ENCODE measurements at places on chromosomes 5 and 9. TPM values are rescaled to one million over a fixed set of nuclear protein-coding genes. Genes with fewer than 3 reads are reported as not detected.
A peak's percentile ranks its signal among the peaks of the same experiment; 100 is the strongest.

DNA sequence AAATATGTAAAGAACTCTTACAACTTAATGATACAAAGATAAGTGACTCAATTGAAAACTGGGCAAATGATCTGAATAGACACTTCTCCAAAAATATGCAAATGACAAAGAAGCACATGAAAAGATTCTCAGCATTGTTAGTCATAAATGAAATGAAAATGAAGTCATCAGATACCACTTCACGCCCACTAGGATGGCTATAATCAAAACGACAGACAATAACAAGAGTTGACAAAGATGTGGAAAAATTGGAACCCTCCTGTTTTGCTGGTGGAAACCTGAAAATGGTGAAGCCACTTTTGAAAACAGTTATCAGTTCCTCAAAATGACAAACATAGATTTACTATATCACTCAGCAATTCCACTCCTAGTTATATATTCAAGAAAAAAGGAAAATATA, 7.9 kb upstream of the SYK start:
- no peak overlapping the region for H3K4me3 ChIP-seq
- no peaks in the 10 kb centered on the region for H3K36me3 ChIP-seq
- no peaks in the 10 kb centered on the region for H3K4me1 ChIP-seq
- H3K27ac ChIP-seq = no peak overlapping the region
- no peak for DNase-seq
- H3K27me3 ChIP-seq = no peaks in the 10 kb centered on the region

CEP120 gene
- total RNA-seq = 23.3 TPM

GRCh38 chr5:126680191-126680817, 79.6 kb downstream of the PHAX start:
- no peak overlapping the region for H3K4me3 ChIP-seq
- no peaks in the 10 kb centered on the region for H3K27me3 ChIP-seq
- no peaks in the 10 kb centered on the region for H3K36me3 ChIP-seq
- H3K4me1 ChIP-seq = no peaks in the 10 kb centered on the region

DNA sequence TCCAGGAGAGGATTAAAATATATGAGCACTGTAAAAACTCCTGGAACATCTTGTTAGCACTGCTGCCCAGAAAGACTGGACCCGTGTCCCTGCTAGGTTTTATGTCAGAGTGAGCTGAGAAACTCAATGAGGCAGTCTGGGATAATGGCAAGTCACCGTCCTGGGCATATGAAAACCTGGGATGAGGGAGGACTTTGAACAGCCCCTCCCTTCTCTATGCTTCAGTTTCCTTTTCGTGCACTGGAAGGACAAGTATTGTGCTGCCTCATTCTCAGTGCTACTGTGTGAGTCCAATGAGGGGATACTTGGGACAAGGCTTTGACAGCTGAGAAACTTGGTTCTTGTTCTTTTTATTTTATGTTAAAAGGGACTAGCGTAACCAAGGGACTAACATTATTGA, 143.0 kb upstream of the SHB start:
- H3K36me3 ChIP-seq = no peaks in the 10 kb centered on the region
- H3K4me1 ChIP-seq = no peaks in the 10 kb centered on the region
- H3K27ac ChIP-seq = no peak overlapping the region
- H3K4me3 ChIP-seq = no peak overlapping the region
- H3K27me3 ChIP-seq = no peaks in the 10 kb centered on the region

DNA sequence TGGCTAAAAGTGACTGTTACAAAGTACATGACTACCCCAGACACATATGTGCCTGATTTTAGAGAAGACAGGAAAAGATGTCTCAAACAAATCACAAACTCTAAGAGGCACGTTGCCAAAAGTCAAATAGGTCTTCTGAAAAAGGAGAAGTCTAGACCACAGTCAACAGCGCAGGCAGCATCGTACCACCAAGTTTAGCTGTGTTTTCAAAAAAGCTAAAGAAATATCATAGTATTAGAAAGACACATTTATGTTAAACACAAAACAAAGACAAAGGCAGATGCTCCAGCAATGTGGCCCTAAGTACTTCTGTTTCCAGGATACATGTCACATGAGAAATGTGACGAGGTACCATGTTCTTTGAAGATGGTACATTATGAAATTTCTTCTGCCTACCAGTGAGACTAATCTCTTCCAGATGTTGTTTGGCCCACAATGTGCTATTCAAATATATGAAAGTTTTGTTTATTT, 43.5 kb downstream of the LPAR1 start:
- H3K27me3 ChIP-seq = no peaks in the 10 kb centered on the region
- no peak overlapping the region for H3K27ac ChIP-seq
- no peaks in the 10 kb centered on the region for H3K36me3 ChIP-seq
- H3K4me3 ChIP-seq = no peak overlapping the region
- no peaks in the 10 kb centered on the region for H3K4me1 ChIP-seq
- DNase-seq = no peak

TGFBR1 gene
- total RNA-seq = 33.1 TPM

DNA sequence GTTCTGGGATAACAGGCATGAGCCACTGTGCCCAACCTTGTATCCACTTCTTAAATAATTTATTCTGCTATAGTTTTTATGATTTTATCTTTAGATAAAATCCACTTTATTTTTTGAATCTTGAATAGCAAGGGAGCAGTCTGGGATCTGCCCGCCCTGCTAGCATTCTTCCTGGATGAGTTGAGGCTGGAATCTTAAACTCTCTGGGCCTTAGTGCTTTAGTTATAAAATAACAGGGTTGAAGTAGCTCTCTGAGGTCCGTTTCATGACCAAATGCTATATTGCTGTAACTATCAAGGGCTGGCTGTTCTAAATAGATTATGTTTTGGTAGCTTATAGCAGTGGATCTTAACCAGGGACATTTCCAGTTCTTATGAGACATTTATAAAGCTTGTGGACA, 20.8 kb downstream of the ACER2 start:
- H3K27ac ChIP-seq = no peak overlapping the region
- no peaks in the 10 kb centered on the region for H3K27me3 ChIP-seq
- no peaks in the 10 kb centered on the region for H3K36me3 ChIP-seq
- no peaks in the 10 kb centered on the region for H3K4me1 ChIP-seq

LURAP1L gene
- total RNA-seq = 12.3 TPM

- no peaks in the 10 kb centered on the region for H3K36me3 ChIP-seq
- no peak for DNase-seq
- H3K4me3 ChIP-seq = no peak overlapping the region
- H3K27ac ChIP-seq = peak overlapping the region; percentile 47
Measured at GRCh38 chr5:124956471-124957029, 210.1 kb upstream of the ZNF608 start.

- no peaks in the 10 kb centered on the region for H3K36me3 ChIP-seq
- H3K4me3 ChIP-seq = no peak overlapping the region
- no peak overlapping the region for H3K27ac ChIP-seq
- no peaks in the 10 kb centered on the region for H3K4me1 ChIP-seq
- DNase-seq = no peak
Measured at GRCh38 chr5:74333430-74333829, 307.1 kb downstream of the ENC1 start.

DNA sequence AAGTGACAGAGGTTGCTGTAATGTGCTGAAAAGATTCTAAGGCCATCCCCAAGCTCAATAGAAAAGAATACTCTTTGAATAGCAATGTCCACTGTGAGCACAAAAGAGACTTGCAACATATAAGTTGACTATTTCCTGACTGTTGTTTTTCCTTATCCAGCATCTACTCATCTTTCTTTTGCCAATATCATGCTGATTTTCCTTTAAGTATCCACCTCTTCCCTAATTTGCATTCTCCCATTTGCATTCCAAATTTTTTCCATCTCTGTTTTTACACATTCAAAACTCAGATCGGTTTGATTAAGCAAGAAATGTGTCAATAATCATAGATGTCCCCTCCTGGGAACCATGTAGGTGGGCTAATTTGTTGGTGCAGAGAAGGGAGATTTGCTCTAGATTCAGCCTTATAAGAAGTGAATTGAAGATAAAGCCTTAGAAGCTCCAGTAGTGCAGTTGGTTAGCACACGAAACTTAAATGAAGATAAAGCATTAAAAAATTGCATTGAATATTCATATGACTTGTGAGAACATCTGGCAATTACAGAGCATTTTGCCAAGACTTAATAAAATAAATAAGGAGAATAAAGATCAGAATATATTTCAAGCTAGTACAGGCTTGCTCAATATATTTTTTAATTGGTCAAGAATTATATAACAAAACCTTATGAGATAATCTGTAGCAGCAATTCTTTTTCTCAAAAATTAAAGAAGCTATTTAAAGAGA, 267.6 kb downstream of the TMEM167A start:
- no peaks in the 10 kb centered on the region for H3K36me3 ChIP-seq
- no peaks in the 10 kb centered on the region for H3K27me3 ChIP-seq
- no peaks in the 10 kb centered on the region for H3K4me1 ChIP-seq
- DNase-seq = no peak

DNA sequence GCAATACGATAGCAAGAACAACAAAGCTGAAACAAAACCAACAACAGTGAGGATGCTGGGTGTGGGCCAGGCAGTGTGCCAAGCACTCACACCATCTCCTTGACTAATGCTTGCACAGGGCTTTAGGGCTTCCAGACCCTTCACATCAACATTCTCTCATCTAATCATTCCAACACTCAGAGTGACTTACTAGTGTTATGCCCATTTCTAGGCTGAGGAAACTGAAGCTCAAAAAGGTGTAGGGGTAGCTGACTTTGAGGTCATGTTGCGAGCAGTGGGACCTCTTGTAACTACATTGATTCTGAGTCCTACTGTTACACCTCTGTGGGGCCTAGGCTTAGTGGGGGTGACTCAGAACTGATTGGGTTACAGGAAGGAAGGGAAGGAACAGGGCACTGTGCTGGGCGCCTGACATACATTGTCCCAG, 9.7 kb downstream of the ANGPTL2 start:
- H3K27ac ChIP-seq = peak overlapping the region; percentile 86
- no peak overlapping the region for H3K4me3 ChIP-seq
- no peak for DNase-seq
- H3K4me1 ChIP-seq = peaks cover 3% of the 10 kb centered on the region

DNA sequence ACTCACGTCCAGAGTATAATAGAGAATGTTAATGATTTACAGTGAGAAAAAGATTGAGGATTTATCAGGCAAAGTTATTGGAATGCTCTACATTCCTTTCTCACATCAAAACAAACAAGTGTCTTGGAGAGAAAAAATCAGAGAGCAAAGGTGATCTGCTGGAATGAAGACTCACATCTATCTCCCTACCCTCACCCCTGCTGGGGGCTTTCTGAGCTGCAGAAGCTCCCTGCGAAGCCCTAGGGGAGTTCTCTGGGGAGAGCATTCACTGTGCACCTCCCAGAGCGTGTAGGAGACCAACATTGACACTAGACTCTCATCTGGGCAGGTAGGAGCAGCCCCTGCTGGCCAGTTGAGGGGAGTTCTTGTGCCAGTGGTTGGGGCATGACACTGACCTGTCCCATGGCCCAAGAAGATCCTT, 76.6 kb upstream of the ADAMTS16 start:
- no peaks in the 10 kb centered on the region for H3K4me1 ChIP-seq
- no peak overlapping the region for H3K4me3 ChIP-seq
- no peak for DNase-seq
- H3K27me3 ChIP-seq = no peaks in the 10 kb centered on the region
- no peaks in the 10 kb centered on the region for H3K36me3 ChIP-seq

- H3K4me3 ChIP-seq = no peak overlapping the region
- no peaks in the 10 kb centered on the region for H3K27me3 ChIP-seq
- peak overlapping the region; percentile 2 for H3K27ac ChIP-seq
Measured at GRCh38 chr9:70468291-70468690, 53.8 kb upstream of the KLF9 start.

DNA sequence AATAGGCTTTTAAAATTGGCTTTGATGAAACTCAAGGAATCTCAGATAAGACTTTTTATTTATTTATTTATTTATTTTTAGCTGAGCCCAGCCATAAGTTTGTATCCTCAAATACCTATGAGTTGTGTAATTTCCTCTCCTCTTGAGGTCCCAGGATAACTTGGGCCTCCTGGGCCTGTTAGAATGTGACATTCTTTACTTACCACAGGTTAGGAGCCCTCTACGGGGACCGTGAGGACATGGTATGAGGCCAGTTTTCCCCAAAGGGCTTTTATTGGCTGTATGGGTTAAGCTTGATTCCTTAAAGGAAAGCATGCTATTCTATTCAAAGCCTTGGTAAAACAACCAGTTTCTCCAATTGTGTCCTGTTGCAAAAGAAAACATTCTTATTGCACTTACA, 16.9 kb downstream of the SHISAL2B start:
- H3K36me3 ChIP-seq = no peaks in the 10 kb centered on the region
- no peak overlapping the region for H3K4me3 ChIP-seq
- H3K4me1 ChIP-seq = no peaks in the 10 kb centered on the region
- H3K27ac ChIP-seq = no peak overlapping the region
- no peaks in the 10 kb centered on the region for H3K27me3 ChIP-seq

EIF4EBP3 gene
- total RNA-seq = 24.9 TPM

ZBED3 gene
- 5.9 TPM for total RNA-seq

GRCh38 chr5:39760385-39761198, 335.8 kb upstream of the DAB2 start:
- H3K4me1 ChIP-seq = no peaks in the 10 kb centered on the region
- no peak overlapping the region for H3K4me3 ChIP-seq
- H3K36me3 ChIP-seq = no peaks in the 10 kb centered on the region

PDE8B gene
- total RNA-seq = 8.6 TPM

DNA sequence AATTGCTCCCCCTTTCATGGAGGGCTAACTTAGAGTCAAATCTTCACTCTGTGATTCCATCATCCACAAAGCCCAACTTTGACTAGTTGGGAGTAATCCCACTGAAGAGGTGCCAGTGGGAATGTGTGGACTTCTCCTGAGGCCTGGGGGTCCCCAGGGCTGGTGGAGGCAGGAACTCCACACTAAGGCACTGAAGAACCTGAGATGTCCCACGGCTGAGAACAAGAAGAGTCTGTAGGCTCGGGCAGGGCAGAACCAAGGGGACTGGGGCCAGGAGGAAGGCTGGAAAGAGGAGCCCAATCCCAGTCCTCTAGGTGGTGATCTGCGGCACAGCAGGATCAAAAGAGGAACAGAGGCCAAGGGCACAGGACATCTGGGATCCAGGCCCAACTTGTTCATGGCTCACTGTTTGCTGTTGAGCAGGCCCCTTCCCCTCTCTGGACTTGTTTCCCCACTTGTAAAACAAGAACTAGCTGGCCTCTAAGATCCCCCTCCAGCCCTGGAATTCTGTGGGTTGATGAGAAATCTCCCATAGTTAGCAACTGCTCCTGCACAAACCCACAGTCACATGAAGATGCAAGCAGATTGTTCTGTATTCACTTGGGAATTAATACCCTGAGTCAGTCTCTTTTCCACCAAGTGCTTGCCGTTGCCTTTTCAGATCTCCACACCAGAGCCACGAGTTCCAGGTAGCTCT, 32.7 kb upstream of the ALDH1B1 start:
- no peaks in the 10 kb centered on the region for H3K36me3 ChIP-seq
- H3K4me1 ChIP-seq = no peaks in the 10 kb centered on the region
- H3K27me3 ChIP-seq = no peaks in the 10 kb centered on the region
- no peak overlapping the region for H3K27ac ChIP-seq
- H3K4me3 ChIP-seq = no peak overlapping the region
- no peak for DNase-seq

DNA sequence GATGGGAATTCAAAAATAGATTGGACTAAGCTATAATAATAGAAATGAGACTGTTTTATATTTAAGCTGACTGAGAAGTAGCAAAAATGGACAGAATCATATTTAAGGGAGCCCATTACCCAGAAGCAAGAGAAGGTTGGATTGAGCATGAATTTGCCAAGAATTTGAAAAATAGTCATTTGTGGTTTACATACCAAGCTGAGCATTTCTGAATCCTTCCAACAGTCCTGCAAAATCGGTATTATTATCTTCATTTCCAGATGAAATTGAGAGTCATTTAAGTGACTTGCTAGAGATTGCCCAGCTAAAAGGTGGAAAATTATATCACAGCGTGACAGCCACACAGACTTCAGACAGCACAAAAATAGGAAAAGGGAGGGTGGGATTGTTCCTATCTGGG, 48.4 kb downstream of the TNFSF15 start:
- no peaks in the 10 kb centered on the region for H3K36me3 ChIP-seq
- no peak overlapping the region for H3K4me3 ChIP-seq
- DNase-seq = no peak
- H3K27ac ChIP-seq = no peak overlapping the region
- H3K27me3 ChIP-seq = no peaks in the 10 kb centered on the region

Measured in breast epithelium (tissue), 4 donors.